ENCODE measurements at places on chromosomes 1 and 21.

- no peak for DNase-seq
These were observed 18.2 kb downstream of the DNALI1 start for GRCh38 chr1:37574834-37575480.

- no peak for DNase-seq
These were observed 858.0 kb downstream of the USP25 start for GRCh38 chr21:16587681-16588375.

DNA sequence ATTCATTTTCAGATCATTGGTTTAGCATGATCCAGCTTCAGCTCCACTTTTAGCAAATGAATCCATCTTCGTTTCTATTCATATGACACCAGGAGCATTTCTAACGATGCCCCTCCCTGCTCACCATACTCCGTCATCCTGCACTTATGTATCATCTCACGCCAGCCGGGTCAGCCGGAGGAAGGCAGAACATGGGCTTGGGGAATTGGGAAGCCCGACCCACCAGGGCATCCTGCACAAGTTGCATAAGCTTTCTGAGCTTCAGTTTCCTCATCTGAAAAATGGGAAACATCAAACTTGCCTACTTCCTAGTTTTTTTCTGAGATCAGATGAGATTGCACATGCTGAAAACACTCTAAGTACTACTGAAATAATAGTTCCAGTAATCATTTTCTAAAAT lies 194.7 kb downstream of the AK5 start:
- no peak for DNase-seq

GRCh38 chr1:15941044-15941840 lies 34.7 kb downstream of the ZBTB17 start:
- DNase-seq: no peak

DNA sequence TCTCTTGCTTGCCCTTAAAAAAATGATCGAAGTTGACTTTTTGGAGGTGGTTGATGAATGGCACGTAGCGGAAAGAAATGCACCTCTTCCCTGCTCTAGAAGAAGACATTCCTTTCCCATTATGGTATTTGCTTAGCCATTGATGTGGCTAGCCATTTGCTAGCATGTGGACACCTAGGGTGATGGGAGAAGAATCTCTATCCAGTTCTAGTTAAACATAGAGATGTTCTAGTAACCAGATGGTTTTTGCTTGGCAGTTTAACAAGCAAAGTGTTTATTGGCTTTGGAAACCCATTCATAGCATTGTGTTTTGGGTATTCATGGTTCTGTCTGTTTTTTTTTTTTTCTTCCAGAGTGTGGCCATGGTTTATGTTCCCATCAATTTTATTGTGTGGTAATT lies 78.9 kb downstream of the KCNJ6 start:
- DNase-seq: no peak

- no peak for DNase-seq
These were observed 343.1 kb upstream of the DUSP10 start for GRCh38 chr1:222084996-222085395.

DNA sequence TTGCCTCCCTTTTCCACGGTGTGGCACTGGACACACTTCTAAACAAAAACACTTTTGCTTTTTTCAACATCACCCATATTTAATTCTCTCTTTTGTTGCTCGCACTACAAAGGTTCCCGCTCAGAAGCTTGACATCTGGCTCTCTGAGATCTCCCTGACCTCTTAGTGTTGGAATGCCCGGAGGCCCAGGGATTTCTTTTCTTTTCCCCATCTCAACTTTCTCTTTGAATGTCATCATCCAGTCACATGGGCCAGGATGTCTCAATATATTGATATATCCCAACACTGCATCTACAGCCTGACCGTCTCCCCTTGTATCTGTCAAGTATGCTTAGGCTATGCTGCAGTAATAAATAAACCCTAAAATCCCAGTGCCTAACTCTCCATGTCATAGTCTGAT lies 54.3 kb upstream of the DESI2 start:
- DNase-seq: no peak

DNA sequence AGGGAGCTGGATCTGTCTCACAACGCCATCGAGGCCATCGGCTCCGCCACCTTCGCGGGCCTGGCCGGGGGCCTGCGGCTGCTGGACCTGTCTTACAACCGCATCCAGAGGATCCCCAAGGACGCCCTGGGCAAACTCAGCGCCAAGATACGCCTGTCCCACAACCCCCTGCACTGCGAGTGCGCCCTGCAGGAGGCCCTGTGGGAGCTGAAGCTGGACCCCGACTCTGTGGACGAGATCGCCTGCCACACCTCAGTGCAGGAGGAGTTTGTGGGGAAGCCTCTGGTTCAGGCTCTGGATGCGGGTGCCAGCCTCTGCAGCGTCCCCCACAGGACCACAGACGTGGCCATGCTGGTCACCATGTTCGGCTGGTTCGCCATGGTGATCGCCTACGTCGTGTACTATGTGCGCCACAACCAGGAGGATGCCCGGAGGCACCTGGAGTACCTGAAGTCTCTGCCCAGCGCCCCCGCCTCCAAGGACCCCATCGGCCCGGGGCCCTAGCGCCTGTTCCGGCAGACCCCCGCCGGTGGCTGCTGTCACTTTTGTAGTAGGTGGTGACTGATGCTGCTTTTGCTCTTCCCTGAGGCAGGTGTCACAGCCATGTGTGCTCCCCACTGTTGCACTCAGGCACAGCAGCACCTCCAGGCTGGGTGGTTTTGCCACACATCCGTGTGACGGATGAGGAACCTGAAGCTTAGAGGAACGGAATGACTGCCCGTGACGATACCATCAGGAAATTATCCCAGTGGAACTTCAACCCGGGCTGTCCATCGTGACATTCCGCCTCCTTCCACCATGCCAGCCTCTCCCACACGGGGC lies 1.8 kb downstream of the LRRC3 start:
- DNase-seq: no peak

GRCh38 chr1:38028671-38029070 lies 16.1 kb downstream of the UTP11 start:
- no peak for DNase-seq

GRCh38 chr1:167486090-167486824 lies 32.1 kb downstream of the CD247 start:
- no peak for DNase-seq

DNA sequence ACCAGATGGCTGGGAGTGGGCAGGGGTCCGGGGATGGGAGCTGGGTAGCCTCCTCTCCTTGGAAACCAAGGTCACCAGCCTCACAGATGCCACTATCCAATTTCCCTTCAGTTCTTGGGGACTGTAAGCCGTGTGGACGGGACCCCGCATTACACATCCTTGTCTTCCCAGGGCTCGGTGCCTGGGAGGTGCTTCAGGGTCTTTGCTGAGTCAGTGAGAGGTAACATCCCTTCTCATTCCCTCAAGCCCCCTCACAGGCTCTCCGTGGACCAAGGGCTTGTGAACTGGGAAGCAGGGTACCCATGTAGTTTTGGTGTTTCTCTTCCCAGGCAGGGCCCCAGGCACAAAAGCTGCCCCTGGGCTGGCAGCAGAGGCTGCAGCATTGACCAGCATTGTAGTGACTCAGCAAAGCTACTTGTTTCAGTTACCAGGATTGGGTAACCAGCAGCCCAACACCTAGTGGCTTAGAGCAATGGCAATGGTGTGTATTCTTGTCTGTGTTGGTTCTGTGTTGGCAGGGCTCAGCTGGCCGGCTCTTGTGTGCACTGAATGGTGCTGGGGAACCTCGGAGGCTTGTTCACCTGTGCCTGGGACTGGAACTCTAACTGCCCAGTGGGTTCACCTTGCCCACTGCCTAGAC lies 24.6 kb upstream of the PCBP3 start:
- DNase-seq: no peak

- no peak for DNase-seq
These were observed 22.1 kb downstream of the PRRC2C start for GRCh38 chr1:171507435-171507834.

GRCh38 chr1:52672946-52673345 lies 25.2 kb downstream of the COA7 start:
- no peak for DNase-seq

- no peak for DNase-seq
These were observed 19.6 kb downstream of the CASP9 start for GRCh38 chr1:15504436-15504835.

GRCh38 chr1:104132382-104132973 lies 382.8 kb downstream of the AMY1C start:
- peak; percentile 51 for DNase-seq

GRCh38 chr1:201131398-201131797 lies 4.4 kb upstream of the ASCL5 start:
- no peak for DNase-seq

DNA sequence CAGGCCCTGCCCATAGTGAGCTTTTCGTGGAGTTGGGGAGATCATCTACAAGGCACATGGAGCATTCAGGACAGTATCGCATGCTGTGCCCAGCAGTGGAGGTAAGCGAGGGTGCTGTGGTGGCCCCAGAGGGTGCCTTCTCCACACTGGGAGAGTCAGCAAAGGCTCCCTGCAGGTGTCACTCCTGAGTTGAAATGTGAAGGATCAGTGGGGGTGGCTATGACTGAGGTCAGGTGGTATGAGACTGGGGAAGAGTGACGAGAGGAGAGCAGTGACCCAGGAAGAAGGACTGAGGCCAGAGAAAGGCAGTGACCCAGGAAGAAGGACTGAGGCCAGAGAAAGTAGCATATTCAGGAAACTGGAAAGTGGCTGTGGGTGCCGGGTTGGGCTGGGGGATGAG lies 53.0 kb downstream of the SPAG17 start:
- DNase-seq: no peak

GRCh38 chr1:238790882-238791281 lies 595.5 kb upstream of the CHRM3 start:
- no peak for DNase-seq

- DNase-seq: no peak
These were observed 4.9 kb downstream of the SLAMF8 start for GRCh38 chr1:159831412-159832141.

GRCh38 chr1:96721053-96721415 lies 550 bp upstream of the PTBP2 start:
- DNase-seq: no peak

GRCh38 chr1:109615879-109616278 lies 3.5 kb downstream of the GNAT2 start:
- peak; percentile 74 for DNase-seq

- DNase-seq: peak; percentile 82
These were observed 510 bp downstream of the DENND4B start for GRCh38 chr1:153945795-153946621.

GRCh38 chr1:59016390-59016789 lies 232.5 kb upstream of the JUN start:
- DNase-seq: no peak

DNA sequence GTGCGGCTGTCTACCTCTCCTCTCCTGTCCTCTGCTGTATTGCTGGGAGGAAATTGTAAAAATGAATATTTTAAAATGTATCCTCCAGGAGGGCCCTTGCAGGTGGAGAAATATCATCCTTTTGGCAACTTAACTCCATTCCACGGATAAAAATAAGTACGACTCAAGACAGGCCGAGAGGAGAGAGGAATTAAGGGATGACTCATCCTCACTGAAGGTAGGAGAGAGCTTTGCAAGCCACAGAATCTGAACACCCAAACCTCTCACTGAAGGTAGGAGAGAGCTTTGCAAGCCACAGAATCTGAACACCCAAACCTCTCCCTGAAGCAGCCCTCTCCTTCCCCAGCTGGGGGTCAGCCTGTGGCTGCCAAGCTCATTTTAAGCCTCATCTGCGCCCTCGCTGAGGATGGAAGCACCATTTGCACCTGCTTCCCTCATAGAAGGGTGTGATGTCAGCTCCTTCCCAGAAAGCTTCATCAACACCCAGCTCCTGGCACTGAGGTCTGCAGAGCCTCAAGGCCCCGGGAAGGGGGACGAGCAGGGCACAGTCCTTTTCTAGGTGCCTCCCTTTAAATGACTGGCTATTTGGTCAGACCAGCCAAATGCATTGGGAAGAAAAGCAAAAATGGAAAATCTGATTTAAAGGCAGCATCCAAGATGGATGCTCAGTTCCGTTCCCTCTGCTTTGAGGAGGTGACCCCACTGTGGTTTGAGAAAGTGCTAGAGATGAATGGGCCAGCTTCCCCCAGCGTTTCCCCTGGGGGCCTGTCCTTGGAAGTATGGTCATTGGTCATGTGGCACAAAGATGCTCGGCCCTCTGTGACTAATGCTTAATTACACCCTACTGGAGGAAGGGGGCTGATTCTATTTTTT lies 12.9 kb upstream of the SELENON start:
- no peak for DNase-seq

DNA sequence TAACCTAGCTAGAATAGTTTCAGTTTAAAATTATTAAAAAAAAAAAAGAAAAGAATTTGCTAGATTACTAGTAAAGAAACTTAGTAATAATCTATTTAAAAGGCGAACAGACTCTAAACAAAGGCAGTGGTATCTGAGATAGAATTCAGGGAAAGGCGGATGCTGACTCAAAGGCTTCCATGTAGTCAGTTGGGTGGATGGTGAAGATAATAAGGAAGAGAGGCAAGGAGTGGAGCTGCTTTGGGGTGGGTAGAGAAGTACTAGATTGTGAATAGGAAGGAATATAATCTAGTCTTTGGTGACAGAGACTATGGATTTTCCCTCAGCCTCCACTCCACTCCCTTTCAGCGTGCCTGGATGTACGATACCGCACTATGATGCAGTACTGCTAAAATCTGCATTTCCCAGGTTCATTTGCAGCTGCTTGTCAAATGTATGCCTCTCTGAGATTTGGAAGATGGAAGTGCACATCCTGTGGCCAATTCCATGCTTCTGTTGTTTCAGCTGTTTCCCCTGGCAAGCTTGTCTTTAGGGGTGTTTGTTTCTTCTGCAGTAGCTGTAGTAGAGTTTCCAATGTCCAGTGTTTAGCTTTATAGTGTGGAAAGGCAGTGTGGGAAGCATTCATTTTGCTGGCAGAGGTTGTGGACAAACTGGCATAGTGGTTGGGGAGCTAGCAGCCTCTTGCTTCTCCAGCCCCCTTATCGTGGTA lies 184.6 kb upstream of the NRIP1 start:
- DNase-seq: no peak

DNA sequence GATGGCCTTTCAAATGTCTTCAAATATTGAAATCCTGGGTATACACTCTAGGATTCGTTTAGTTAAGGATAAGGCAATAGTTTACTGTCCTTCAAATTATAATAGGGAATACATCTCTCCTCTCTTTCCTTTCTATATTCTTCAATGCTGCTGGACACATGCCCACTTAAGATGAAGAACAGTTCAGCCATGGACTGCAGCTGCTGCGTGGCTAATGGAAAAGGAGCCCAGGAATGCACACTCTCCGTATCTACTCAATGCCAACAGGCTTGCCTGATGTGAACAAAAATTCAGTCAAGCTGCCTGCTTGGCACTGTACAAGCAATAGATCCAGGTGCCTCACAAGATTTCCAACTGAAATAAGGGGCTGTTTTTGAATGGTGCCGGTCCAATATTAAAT lies 321.2 kb upstream of the LYPLAL1 start:
- DNase-seq: no peak

DNA sequence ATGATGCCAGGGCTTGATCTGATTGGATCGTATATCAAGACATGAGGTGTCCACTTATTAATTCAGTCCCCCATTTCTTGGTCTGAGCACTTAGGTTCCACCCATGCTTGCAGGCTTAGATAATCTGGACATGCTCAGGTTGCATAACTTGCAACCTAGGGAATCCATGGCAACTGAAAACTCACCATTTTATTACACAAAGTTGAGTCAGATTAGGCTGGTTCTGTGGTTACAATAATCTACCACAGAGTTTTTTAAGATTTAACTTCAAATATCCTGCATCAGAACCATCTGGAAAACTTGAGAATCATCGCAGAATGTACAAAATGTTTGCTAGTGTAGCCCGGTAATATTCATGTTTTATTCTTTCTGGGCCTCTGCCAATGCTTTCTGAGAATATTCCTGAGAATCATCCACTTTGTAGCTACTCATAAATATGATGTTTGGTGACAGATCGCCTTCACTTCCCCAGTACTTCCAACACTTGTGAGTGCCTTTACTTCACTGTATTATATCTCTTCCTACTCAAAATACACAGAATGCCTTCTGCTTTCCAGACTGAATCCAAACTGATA lies 707.2 kb upstream of the ADAMTS5 start:
- no peak for DNase-seq

GRCh38 chr1:19208710-19209438 lies 1.2 kb downstream of the UBR4 start:
- DNase-seq: peak; percentile 43

Data from hematopoietic multipotent progenitor cell treated with erythropoietin and hydrocortisone succinate and interleukin-3 and kit ligand, for 6 days (in vitro differentiated cells).